ENCODE measurements at places on chromosomes 7 and 10. TPM values are rescaled to one million over a fixed set of nuclear protein-coding genes. Genes with fewer than 3 reads are reported as not detected.

Gene MEOX2
- total RNA-seq = 0.64 TPM

Gene GALNT17
- 3.7 TPM for total RNA-seq

Gene ENTPD7
- 17.5 TPM for total RNA-seq

Gene CPA1
- total RNA-seq = 8.1 TPM

Gene CRTAC1
- 0.35 TPM for total RNA-seq

Gene GPR37
- total RNA-seq = 0.85 TPM

Gene SDK1
- 32.0 TPM for total RNA-seq

Gene CPEB3
- 7.7 TPM for total RNA-seq

Gene NODAL
- total RNA-seq = not detected

Gene PRPF18
- 19.3 TPM for total RNA-seq

Gene ZNF365
- 1.1 TPM for total RNA-seq

Gene IFIT1
- 13.5 TPM for total RNA-seq

Gene BUB3
- total RNA-seq = 111 TPM

Gene MEPCE
- 67.3 TPM for total RNA-seq

GRCh38 chr7:36198854-36199266, 45.8 kb downstream of the EEPD1 start:
- H3K4me3 ChIP-seq = no peak overlapping the region
- DNase-seq = no peak
- H3K4me1 ChIP-seq = peaks cover 27% of the 10 kb centered on the region
- H3K27me3 ChIP-seq = no peaks in the 10 kb centered on the region
- H3K27ac ChIP-seq = no peak overlapping the region

DNA sequence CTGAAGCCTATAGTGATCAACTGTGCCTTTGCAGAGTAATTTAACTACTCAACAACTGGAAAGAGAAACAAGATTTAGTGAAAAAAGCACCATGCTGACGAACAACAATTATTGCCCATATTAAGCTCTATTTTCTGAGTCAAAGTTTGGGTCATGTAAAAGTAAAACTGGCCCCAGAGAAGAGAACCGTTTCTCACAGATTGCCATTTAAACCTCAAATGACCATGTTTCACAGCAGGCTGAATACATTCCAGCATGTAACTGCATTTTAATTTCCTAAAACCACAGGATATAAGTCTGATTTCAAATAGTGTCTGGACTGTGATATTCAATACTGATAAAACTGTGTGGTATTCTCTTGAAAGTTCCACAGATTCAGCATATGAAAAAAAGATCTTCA, 140.7 kb downstream of the ATE1 start:
- no peak overlapping the region for H3K27ac ChIP-seq
- no peak for DNase-seq

DNA sequence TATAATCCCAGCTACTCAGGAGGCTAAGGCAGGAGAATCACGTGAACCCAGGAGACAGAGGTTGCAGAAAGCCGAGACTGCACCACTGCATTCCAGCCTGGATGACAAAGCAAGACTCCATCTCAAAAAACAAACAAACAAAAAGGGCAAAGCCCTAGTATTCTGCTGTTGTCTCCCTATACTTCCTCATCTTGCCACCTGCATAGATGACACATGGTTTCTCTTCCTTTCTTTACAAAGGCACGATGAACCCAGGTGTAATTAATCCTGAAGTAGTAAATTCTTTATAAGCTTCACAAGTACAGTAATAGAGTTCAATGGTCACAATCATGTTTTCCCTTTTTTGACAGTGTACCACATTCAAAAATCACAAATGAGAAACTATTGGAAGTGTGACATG, 9.8 kb upstream of the ZNF727 start:
- no peaks in the 10 kb centered on the region for H3K27me3 ChIP-seq
- no peak overlapping the region for H3K27ac ChIP-seq
- no peak overlapping the region for H3K4me3 ChIP-seq

DNA sequence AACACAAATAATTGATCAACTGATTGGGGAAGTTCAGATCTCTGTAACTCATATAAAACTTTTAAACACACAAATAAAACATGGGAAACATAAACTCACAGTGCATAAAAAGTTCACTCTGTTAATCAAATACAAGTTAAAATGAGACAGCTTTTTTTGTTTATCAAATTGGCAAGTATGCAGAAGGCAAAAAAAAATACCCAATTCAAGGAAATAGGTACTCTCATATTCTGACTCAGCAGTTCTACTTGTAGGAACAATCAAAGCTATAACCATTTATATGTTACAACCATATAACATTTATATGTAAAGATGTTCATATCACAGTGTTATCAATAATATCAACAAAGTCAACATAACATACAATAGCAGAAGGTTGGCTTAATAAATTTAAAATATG, 102.0 kb downstream of the CNOT4 start:
- H3K27me3 ChIP-seq = no peaks in the 10 kb centered on the region
- H3K27ac ChIP-seq = no peak overlapping the region
- H3K4me1 ChIP-seq = no peaks in the 10 kb centered on the region
- no peak for DNase-seq

- DNase-seq = no peak
- H3K36me3 ChIP-seq = no peaks in the 10 kb centered on the region
- H3K4me1 ChIP-seq = peaks cover 4% of the 10 kb centered on the region
- H3K27ac ChIP-seq = no peak overlapping the region
Observed at GRCh38 chr7:117034851-117035464, 81.7 kb downstream of the ST7 start.

- no peak for DNase-seq
- H3K27me3 ChIP-seq = no peaks in the 10 kb centered on the region
- H3K4me1 ChIP-seq = no peaks in the 10 kb centered on the region
- H3K36me3 ChIP-seq = no peaks in the 10 kb centered on the region
- no peak overlapping the region for H3K27ac ChIP-seq
Observed at GRCh38 chr10:44154956-44155355, 229.9 kb downstream of the CXCL12 start.

DNA sequence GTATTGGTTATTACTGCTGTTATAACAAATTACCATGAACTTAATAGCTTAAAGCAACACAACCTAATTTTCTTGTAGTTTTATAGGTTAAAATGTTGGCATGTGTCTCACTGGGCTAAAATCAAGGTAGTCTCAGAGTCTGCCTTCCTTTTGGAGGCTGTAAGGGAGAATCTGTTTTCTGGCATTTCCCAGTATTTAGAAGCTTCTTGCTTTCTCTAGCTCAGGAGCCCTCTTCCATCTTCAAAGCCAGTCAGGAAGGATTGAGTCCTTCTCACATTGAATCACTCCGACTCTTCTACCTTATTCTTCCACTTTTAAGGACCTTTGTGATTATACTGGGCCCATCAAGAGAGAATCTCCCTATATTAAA, 156.2 kb downstream of the MBL2 start:
- no peaks in the 10 kb centered on the region for H3K4me1 ChIP-seq
- H3K27ac ChIP-seq = no peak overlapping the region
- DNase-seq = no peak
- no peaks in the 10 kb centered on the region for H3K36me3 ChIP-seq
- H3K4me3 ChIP-seq = no peak overlapping the region

- DNase-seq = no peak
- H3K4me3 ChIP-seq = no peak overlapping the region
- H3K36me3 ChIP-seq = peaks cover 92% of the 10 kb centered on the region
Observed at GRCh38 chr10:92027141-92027540, 103.6 kb downstream of the BTAF1 start.

DNA sequence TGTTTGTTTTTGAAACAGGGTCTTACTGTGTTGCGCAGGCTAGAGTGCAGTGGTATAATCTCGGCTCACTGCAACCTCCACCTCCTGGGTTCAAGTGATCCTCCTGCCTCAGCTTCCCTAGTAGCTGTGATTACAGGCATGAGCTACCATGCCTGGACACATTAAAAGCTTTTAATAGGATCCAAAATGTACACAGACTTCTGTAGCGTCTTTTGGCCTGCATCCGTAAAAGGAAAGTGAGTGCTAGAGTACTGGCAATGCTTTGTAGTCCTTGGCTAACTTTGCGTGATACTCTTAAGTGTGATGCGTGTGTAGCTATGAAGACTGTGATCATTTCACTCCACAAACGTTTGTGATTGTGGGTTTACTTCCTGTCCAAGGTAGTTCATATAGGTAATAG, 13.3 kb downstream of the ZRANB1 start:
- no peaks in the 10 kb centered on the region for H3K27me3 ChIP-seq
- no peak overlapping the region for H3K27ac ChIP-seq

DNA sequence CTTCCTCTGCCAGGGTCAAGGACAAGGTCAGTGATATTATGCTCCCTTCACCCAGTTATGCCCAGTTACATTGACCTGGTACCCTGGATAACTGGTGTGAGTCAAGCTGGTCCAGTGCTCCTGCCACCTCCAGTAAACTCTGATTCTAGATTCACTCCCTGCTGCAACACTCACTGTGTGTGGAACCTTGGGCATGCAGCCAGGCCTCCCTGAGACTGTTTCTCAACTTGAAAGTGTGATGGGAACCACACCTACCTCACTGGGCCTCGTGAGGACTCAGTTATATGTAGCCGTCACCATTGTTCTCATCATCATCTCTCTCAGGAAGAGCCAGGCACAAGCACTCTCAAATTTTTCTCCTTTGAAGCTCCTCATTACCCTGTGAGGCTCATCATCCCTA, 935 bp upstream of the ZNF736 start:
- H3K4me1 ChIP-seq = peaks cover 30% of the 10 kb centered on the region
- peak overlapping the region; percentile 80 for H3K27ac ChIP-seq
- DNase-seq = no peak
- H3K27me3 ChIP-seq = no peaks in the 10 kb centered on the region
- no peaks in the 10 kb centered on the region for H3K36me3 ChIP-seq
- no peak overlapping the region for H3K4me3 ChIP-seq

- peak overlapping the region; percentile 50 for H3K4me3 ChIP-seq
- H3K36me3 ChIP-seq = no peaks in the 10 kb centered on the region
- no peak overlapping the region for H3K27ac ChIP-seq
- no peak for DNase-seq
- peaks cover 27% of the 10 kb centered on the region for H3K4me1 ChIP-seq
Observed at GRCh38 chr7:141073173-141073640, 657 bp upstream of the TMEM178B start.

- no peak for DNase-seq
- H3K4me3 ChIP-seq = no peak overlapping the region
- H3K4me1 ChIP-seq = no peaks in the 10 kb centered on the region
- H3K36me3 ChIP-seq = no peaks in the 10 kb centered on the region
- H3K27me3 ChIP-seq = no peaks in the 10 kb centered on the region
Observed at GRCh38 chr10:117646718-117647117, 104.2 kb downstream of the EMX2 start.

- no peaks in the 10 kb centered on the region for H3K27me3 ChIP-seq
- H3K27ac ChIP-seq = no peak overlapping the region
- no peak for DNase-seq
- no peak overlapping the region for H3K4me3 ChIP-seq
Observed at GRCh38 chr10:100109670-100110069, 28.0 kb upstream of the CPN1 start.

DNA sequence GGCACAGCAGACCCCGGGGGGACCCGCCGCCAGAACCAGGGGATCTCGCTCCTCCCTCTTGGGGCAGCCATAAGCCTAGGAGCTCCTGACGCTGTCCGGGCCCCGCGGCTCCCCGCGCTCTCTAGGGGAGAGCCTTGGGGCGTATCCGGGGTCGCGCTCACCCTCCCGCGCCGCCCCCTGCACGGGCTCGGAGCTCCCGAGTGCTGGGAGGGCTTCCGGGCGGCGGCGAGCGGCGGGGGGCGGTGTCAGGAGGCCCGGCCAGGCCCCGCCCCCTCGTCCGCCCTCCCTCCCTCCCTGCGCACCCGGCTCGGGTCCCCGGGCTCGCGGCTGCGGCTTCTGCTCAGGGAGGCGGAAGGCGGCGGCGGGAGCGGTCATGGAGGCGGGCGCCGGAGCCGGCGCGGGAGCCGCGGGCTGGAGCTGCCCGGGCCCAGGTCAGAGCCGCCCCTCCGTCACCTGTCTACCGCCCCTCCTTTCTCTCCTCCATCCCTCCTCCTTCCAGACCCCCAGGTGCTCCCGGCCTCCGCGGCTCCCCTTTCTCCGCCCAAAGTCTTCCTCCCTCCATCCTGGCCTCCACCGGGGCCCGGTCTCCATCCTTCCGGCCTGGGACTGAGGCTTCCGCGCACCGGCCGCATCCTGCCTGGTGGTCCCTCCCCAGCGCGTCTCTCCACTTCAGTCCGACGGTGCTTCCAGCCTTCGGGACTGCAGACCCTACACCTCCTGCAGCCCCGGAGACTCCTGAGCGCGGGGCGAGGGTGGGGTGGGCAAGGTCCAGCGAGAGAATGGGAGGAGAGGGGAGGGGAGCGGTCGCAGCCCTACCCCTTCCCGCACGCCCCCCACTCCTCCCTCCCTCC, at the start of gene CCDC136:
Gene CCDC136, plus strand, starts transcription at position 848 of the 851 bp plus-strand sequence. CDS start 444 bp downstream, outside the sequence.
- H3K4me1 ChIP-seq = peaks cover 26% of the 10 kb centered on the region
- peaks cover 13% of the 10 kb centered on the region for H3K27me3 ChIP-seq
- DNase-seq = peak; percentile 94
- no peaks in the 10 kb centered on the region for H3K36me3 ChIP-seq

GRCh38 chr10:30538086-30538485, 91.5 kb downstream of the LYZL2 start:
- H3K36me3 ChIP-seq = no peaks in the 10 kb centered on the region
- peak overlapping the region; percentile 71 for H3K27ac ChIP-seq
- H3K4me1 ChIP-seq = peaks cover 44% of the 10 kb centered on the region
- H3K27me3 ChIP-seq = no peaks in the 10 kb centered on the region
- H3K4me3 ChIP-seq = no peak overlapping the region
- no peak for DNase-seq

DNA sequence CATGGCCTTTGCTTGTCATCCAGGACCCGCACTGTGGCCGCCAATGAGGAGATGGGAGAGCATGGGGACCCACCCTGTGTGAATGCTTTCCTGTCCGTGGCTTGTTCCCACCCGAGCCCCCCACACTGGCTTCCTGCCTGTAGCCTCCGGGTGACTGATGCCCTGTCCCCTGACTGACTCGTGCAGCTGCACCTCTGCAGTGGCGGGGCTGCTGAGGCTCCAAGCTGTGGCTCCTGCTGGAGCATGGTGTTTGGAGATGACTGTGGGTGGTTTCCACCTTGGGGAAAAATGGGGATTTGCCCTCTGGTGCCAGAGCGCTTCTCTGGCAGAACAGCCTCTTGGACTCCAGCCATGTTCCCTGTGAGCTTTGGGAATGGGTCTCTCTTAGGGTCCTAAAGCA, 2.1 kb downstream of the CAMK1D start:
- H3K27me3 ChIP-seq = peaks cover 9% of the 10 kb centered on the region
- H3K4me1 ChIP-seq = peaks cover 77% of the 10 kb centered on the region
- no peaks in the 10 kb centered on the region for H3K36me3 ChIP-seq
- peak overlapping the region; percentile 81 for H3K4me3 ChIP-seq

GRCh38 chr7:152579070-152579469, 96.9 kb downstream of the XRCC2 start:
- no peaks in the 10 kb centered on the region for H3K36me3 ChIP-seq
- H3K27me3 ChIP-seq = no peaks in the 10 kb centered on the region
- H3K4me1 ChIP-seq = no peaks in the 10 kb centered on the region
- H3K4me3 ChIP-seq = no peak overlapping the region
- DNase-seq = peak; percentile 56
- no peak overlapping the region for H3K27ac ChIP-seq
